ENCODE measurements at places on chromosomes 3 and 15.

- peak; percentile 38 for DNase-seq
Measured at GRCh38 chr3:138694287-138695007, 85.9 kb downstream of the FAIM start.

- DNase-seq = no peak
Measured at GRCh38 chr3:3443482-3443881, 264.0 kb upstream of the CRBN start.

DNA sequence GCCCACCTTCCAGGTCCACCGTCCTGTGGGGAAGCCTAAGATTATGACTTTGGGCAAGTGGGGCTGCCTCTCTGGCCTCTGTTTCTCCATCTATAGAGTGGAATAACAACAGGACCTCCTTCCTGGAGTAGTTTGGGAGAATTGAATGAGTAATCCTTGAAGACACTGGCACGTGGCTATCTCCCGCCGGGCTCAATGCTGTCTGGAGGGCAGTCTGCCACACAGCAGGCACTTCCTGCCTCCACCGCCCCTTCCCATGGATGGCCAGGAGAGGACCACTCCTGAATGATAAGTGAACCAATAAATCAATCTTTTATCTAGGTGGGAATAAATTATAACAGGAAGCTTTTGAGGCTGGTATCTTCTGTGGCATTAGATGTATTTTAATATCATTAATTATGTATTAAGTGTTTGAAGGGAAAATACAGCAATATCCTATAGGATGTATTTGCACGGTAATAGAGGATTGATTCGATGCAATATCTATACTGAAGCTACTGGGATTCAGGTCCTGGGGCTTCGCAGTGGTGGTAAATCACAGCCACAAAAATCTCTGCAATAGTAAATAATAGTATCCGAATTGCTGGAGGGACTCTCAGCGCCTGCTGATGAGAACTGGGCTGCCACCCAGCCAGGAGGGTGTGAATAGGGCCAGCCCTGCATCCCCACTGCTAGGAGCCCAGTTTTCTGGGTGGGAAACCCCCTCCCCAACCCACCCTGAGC, 15.9 kb downstream of the MEGF11 start:
- DNase-seq = no peak

- DNase-seq = no peak
Measured at GRCh38 chr15:71168166-71168834, 53.0 kb downstream of the THSD4 start.

DNA sequence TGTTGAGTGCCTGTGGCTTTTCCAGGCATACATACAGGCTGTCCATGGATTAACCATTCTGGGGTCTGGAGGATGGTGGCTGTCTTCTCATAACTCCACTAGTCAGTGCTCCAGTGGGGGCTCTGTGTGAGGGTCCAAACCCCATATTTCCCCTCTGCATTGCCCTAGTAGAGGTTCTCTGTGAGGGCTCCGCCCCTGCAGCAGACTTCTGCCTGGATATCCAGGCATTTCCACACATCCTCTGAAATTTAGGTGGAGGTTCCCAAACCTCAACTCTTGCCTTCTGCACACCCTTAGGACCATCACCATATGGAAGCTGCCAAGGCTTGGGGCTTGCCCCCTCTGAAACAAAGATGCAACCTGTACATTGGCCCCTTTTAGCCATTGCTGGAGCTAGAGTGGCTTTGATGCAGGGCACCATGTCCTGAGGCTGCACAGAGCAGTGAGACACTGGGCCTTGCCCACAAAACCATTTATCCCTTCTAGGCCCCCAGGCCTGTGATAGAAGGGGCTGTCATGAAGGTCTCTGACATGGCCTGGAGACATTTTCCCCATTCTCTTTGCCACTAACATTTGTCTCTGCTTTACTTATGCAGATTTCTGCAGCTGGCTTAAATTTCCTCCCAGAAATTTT, 400.1 kb upstream of the MDFIC2 start:
- DNase-seq = no peak

GRCh38 chr3:141426404-141427034, 58.2 kb downstream of the ZBTB38 start:
- DNase-seq = no peak

GRCh38 chr15:57914350-57915055, 151.0 kb downstream of the ALDH1A2 start:
- peak; percentile 57 for DNase-seq

- no peak for DNase-seq
Measured at GRCh38 chr3:196115678-196116083, 33.8 kb upstream of the TFRC start.

GRCh38 chr15:78077053-78077870, at the start of gene TBC1D2B:
TSS of gene TBC1D2B (minus strand) at chr15:78077711. CDS start at chr15:78077652, 59 bp downstream.
- no peak for DNase-seq

DNA sequence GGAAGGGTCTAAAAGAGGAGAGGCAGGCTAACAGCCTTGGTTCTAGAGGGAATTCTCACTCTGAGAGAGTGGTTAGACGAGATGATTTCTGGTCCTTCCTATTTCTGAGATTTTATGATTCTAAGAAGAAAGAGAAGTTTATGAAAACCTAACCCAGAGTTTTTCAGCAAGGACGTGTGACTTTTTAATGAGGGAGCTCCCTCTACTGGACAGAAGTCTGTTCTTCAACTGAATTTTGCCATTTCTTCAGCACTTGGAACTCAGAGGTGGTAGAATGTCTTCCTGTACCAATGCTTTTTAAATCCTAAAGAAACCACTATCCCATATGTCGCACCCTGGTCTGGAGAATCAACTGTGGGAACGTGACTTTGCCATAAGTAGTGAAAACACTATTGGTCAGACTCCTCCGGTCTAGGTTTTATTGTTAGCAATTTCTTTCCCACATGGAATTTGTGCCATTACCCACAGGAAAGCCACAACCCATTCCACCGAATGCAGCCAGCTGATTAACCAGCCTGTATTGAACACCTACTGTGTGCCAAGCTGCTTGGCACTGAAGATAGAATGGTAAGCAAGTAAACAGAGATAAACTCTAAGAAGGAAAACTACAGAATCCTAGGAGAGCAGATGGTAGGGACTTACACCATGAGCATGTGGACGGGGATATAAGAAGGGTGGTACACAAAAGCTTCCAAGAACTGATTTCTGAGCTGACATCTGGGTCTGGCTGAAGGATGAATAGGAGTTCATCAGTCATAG, 199.5 kb upstream of the LMCD1 start:
- no peak for DNase-seq

GRCh38 chr15:59958288-59958687, 45.8 kb upstream of the FOXB1 start:
- DNase-seq = no peak

DNA sequence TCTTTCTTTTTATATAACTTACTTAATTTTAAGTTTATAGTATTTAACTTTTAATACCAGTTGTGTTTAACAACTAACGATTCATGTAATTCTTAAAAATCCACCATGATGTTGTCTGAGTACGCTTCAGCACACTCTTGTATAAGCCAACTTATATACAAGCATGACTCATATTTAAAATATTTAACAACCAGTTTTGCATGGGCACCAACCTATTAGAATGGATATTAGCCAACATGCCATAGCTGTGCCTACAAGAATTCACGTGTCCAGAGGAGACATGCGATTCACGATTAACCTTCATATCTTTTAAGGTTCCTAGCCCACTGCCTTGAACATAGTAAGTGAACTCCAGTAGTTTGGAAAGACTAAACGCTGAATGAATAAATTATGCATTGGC, 1023.2 kb downstream of the TBL1XR1 start:
- no peak for DNase-seq

DNA sequence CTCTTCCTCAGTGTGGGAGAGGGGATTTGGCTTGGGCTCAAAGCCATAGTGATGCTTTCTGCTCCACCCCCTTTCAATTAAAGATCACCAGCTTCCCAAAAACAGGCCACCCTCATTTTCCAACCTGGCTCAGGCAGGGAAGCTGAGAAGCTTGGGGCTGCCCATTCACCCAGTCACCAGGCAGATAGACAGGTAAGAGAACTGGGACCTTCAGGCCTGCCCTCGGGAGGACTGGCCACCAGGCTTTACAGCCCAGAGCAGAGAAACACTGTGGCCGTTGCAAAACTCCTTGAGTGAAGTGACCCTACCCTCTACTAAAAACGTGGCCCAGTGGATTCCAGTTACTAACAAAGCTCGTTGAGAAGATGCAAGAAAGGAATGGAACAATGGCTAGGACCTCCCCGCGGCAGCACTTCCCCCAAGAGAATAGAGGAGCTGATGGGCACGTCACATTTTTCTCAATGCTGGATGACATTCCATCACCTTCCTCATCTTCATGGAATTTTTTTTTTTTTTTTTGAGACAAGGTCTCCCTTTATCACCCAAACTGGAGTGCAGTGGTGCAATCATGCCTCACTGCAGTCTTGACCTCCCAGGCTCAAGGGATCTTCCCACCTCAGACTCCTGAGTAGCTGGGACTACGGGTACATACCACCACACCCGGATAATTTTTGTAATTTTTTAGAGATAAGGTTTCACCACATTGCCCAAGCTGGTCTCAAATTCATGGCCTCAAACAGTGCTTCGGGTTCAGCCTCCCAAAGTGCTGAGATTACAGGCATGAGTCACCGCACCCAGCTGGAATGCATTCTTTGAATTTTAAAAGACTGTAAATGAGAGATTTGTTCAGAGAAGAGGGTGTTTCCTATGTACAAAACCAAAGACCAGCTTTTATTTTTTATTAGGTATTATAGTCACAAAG, 37.9 kb downstream of the LIPC start:
- DNase-seq = no peak

DNA sequence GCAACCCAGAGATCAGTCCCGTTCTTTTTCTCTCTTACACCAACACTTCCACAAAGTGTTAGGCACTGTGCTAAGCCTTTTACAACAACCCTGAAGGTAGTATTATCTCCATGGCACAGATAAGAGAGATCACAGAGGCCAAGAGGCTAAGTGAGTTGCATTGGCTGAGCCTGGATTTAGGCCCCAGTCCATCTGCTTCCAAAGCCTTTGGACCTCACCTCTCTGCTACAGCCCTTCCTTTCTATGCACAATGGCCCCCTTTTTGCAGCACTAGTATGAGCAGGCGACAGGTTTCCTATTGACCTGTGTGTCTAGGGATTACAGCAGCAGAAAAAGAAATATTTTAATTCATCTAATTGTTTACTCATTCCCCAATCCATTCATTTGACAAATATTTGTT, 76.2 kb downstream of the CRYGS start:
- no peak for DNase-seq

DNA sequence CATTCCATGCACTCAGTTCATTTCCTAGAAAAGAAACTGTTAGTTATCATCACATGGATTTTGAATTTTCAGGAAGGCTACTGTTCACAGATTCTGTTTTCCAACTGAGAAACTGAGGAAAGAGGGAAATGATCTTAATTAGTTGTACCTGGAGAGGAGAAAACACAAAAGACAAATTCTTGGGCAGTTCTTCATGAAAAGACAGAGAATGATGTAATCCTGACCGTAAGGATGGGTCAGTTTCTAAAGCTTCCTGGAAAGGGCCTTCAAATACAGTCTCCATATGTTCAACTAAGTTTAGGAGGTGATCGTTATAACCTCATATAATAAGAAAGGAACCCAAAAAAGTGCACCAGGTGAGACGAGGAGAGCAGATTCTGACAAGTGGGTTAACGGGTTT, 44.6 kb downstream of the CA12 start:
- DNase-seq = no peak

GRCh38 chr3:107209302-107209990, 167.8 kb upstream of the CCDC54 start:
- no peak for DNase-seq

- DNase-seq = no peak
Measured at GRCh38 chr3:126836220-126836860, 132.3 kb downstream of the CHCHD6 start.

DNA sequence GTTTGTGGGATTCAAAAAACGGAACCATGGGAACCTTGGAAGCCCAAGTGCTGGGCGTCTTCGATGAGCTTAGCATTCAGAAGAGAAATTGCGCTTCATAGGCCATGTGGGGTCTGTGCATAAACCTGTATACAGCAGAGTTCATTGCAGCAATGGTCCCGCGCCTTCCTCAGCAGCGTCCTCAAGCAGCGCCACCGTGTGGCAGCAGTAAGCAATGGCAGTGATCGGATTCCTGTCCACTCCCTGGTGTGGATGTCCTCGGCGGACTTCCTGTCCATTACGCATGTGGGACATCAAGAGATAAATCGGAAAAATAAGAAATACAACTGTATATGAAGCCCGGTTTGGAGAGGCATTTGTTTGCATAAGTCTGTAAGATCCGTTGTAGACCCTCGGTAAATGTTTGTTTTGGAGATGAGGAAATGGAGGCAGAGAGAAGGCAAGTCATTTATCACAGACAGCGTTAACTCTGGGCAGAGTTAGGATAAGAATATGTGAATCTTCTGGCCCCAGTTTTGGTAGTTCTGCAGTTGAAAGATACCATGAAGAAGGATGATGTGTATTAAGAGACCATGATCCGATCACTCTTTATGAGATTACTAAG, 57.7 kb downstream of the CNTN4 start:
- DNase-seq = no peak

DNA sequence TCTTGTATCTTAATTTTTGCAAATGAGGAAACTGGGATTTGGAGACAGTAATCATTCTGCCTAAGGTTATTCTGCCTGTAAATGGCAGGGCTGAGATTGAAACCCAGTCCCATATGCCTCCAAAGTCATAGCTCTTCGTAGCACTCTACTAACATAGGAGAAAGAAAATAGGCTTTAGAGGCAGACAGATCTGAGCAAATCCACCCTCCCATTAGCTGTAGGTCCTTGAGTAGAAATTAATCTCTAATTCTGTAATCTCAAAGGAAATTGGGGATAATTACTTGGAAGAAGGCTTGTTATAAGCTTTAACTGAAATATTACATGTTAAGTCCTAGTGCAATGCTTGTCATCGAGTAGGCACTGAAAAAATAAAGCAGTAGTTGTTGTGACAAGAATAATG, 252.1 kb upstream of the PEX5L start:
- no peak for DNase-seq

DNA sequence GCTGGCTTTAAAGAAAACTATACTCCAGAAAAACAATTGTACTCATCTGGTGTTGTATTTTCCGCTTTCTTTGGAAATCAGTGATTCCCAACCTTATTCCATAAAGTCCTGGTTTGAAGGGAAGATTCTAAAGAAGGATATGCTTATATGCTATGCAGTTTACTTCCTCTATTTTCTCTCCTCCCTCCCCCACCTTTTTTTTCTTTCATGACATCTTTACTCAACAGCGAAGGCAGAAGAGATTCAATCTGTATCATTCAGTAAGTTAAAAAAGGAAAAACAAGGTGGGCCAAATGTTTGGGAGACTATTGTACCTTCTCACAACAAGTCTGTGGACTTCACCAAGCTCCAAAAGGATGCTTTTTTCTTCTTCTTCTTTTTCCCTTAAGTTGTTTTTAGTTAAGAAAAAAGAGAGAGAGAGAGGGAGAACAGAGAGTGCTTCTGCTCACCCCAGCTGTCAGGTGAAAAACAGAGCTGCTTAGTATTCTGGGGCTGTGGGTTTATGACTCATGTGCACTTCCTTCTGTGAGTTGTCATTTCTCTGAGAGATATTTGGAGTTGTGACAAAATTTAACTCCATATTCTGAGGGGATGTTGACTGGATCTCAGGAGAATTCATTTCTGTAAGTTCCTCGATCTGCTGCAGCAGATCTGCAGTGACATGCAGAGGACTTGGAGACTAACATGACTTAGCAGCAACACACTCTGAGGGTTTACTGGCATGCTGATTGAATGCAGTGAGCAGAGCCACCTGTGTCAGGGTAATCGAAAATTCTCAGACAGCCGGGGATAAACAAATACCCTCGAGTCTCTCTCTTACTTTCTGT, 70.7 kb downstream of the SSR3 start:
- DNase-seq = no peak

GRCh38 chr3:18134386-18135059, 290.6 kb downstream of the SATB1 start:
- DNase-seq = no peak
